ENCODE measurements at places on chromosomes 16 and 17. TPM values are rescaled to one million over a fixed set of nuclear protein-coding genes. Genes with fewer than 3 reads are reported as not detected.

DNA sequence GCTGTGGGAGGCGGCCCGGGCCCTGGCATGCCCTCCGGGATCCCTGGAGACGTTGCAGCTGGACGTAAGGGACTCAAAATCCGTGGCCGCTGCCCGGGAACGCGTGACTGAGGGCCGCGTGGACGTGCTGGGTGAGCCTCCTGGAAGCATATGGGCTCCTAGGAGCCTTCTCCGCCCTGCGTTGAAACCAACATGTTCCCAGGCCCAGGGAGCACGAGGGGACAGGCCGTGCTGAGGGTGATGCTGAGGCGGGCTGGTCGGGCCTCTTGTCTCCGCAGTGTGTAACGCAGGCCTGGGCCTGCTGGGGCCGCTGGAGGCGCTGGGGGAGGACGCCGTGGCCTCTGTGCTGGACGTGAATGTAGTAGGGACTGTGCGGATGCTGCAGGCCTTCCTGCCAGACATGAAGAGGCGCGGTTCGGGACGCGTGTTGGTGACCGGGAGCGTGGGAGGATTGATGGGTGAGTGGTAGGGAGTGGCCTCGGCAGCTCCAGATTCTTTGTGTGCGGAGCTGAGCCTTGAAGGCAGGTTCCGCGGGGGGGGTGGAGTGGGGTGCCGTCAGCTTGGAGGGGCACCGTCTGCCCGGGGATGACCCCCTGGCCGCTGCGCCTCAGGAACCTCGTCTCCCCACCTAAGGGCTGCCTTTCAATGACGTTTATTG lies 567 bp downstream of the HSD17B1 start:
- peaks cover 42% of the 10 kb centered on the region for H3K36me3 ChIP-seq
- H3K27ac ChIP-seq = no peak overlapping the region
- peaks cover 26% of the 10 kb centered on the region for H3K4me1 ChIP-seq
- no peaks in the 10 kb centered on the region for H3K27me3 ChIP-seq
- peak overlapping the region; percentile 92 for H3K4me3 ChIP-seq

DNA sequence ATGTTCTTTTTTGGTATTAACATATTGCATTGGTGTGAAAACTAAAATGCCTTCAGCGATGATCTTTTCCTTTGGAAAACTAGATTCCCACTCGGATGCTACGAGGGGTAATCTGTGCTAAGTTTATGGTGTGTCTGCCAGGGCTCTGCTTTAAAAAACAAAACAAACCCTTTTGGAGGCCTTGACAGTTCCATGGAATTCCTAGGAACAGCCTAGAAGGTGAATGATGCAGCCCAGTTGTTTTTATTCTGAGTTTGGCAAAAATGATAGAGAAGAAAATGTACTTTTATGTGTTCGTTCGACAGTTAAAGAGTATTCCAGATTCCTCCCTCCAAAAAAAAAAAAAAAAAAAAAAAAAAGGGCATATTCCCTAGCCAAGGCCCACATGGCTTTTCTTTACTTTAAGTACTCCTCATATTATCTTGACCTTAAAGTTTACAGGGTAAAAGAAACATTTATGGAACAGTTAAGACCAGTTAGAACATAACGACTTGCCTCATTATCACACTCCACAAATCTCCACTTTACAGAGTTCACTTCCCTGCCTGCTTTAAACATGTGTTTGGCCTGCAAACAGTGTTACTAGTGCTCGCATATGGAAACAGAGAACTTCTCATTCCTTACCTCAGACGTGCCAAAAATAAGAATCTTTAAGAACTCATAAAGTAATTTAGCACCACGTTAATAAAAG lies 159.1 kb downstream of the WWOX start:
- H3K27ac ChIP-seq = no peak overlapping the region
- H3K4me1 ChIP-seq = no peaks in the 10 kb centered on the region
- H3K4me3 ChIP-seq = no peak overlapping the region
- H3K36me3 ChIP-seq = no peaks in the 10 kb centered on the region
- no peak for DNase-seq

- H3K27ac ChIP-seq = no peak overlapping the region
- no peaks in the 10 kb centered on the region for H3K4me1 ChIP-seq
- H3K27me3 ChIP-seq = no peaks in the 10 kb centered on the region
- H3K4me3 ChIP-seq = no peak overlapping the region
Observed at GRCh38 chr16:10729104-10730048, 14.3 kb upstream of the NUBP1 start.

- no peaks in the 10 kb centered on the region for H3K36me3 ChIP-seq
- DNase-seq = no peak
- no peak overlapping the region for H3K4me3 ChIP-seq
- no peak overlapping the region for H3K27ac ChIP-seq
- peaks cover 16% of the 10 kb centered on the region for H3K4me1 ChIP-seq
- H3K27me3 ChIP-seq = no peaks in the 10 kb centered on the region
Observed at GRCh38 chr17:55570391-55570790, 59.1 kb upstream of the SMIM36 start.

DNA sequence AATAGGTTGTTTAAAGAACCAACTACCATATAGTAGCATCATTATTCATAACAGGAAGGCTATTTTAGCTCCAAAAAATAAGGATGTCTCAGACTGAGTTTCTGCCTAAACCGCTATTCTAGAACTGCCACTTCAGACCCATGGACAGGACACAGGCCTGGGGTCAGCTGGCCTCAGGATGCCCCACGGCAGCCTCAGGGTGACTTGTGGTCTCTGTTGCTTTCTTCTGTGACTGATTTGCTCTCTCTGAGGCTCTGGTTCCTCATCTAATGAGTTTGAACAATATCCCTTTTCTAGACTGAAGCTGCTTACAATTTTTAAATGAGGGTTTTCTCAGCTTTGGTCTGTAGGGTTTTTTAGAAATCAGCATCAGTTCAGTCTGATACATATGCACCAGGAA lies 31.8 kb upstream of the IRF8 start:
- H3K36me3 ChIP-seq = no peaks in the 10 kb centered on the region
- no peak for DNase-seq
- H3K4me3 ChIP-seq = no peak overlapping the region
- no peak overlapping the region for H3K27ac ChIP-seq
- H3K27me3 ChIP-seq = peaks cover 50% of the 10 kb centered on the region
- H3K4me1 ChIP-seq = no peaks in the 10 kb centered on the region

GRCh38 chr16:51035711-51036110 lies 115.4 kb downstream of the SALL1 start:
- DNase-seq = no peak
- no peak overlapping the region for H3K27ac ChIP-seq
- no peak overlapping the region for H3K4me3 ChIP-seq
- H3K27me3 ChIP-seq = peaks cover 56% of the 10 kb centered on the region
- no peaks in the 10 kb centered on the region for H3K36me3 ChIP-seq
- no peaks in the 10 kb centered on the region for H3K4me1 ChIP-seq

DNA sequence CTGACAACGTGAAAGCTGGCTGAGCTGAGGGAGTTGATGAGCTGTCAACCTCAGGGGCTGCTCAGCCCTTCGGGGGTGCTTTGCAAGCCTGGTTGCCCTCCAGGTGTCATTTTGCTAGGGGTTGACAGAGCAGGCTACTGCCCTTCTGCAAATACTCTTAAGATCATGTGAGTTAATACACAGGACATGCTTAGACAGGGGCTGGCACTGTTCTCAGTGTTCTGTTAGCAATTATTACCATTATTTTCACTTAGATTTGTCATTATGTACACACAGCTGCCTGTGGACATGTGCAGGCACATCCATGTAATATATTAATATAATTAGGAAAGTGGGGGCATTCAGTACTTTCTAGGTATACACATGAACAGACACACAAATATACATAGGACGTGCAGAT lies 554.3 kb upstream of the HSBP1 start:
- DNase-seq = no peak
- H3K27ac ChIP-seq = no peak overlapping the region
- H3K4me3 ChIP-seq = no peak overlapping the region
- no peaks in the 10 kb centered on the region for H3K27me3 ChIP-seq
- no peaks in the 10 kb centered on the region for H3K36me3 ChIP-seq

DNA sequence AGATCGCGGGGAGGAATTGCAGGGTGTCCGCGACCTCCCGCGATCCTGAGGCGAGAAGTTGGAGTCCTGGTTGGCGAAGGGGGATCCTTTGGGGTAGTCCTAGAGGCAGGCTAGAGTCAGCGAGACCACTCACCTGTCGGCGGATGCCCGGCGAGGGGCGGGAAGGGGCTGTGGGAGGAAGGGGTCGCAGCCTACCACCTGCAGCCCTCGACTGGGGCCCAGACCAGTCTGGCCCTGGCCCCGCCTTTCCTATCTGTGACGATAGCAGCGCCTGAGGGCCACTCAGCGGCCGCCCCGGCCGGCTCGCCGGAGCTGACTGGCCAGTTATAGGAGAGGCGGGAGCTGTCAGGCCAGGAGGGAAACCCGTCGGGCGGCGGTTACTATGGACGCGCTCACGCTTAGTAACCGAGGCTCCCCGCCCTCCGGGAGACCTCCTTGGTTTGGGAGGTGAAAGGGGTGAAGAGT lies at the start of gene TEKT3:
TSS of gene TEKT3 (minus strand) at position 213 of the 465 bp plus-strand sequence. CDS start 10,012 bp downstream, outside the sequence.
- peaks cover 8% of the 10 kb centered on the region for H3K4me1 ChIP-seq
- H3K36me3 ChIP-seq = peaks cover 7% of the 10 kb centered on the region
- H3K4me3 ChIP-seq = peak within 1 kb of the TSS; percentile 76
- peaks cover 60% of the 10 kb centered on the region for H3K27me3 ChIP-seq
- peak; percentile 78 for DNase-seq
- no peak within 1 kb of the TSS for H3K27ac ChIP-seq

DNA sequence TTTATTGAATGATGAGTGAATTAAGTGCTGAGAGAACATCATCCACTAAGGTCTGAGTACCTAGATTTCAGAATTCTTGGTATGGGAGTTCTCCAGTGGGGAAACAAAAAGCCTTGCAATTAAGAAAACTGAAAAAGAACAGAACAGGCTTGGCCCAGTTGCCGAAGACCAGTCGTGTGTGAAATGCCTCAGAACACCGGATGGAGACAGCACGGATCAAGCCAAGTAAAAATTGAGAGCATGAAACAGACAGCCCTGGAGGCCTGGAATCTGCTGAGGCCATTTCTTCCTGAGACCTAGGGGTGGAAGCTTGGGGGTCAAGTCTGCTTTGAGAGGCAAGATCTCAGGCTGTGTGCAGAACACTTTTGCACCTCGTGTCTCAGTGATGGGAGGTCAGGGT lies 43.3 kb downstream of the GRIN2A start:
- no peak overlapping the region for H3K27ac ChIP-seq
- H3K27me3 ChIP-seq = no peaks in the 10 kb centered on the region
- no peaks in the 10 kb centered on the region for H3K4me1 ChIP-seq
- DNase-seq = no peak

DNA sequence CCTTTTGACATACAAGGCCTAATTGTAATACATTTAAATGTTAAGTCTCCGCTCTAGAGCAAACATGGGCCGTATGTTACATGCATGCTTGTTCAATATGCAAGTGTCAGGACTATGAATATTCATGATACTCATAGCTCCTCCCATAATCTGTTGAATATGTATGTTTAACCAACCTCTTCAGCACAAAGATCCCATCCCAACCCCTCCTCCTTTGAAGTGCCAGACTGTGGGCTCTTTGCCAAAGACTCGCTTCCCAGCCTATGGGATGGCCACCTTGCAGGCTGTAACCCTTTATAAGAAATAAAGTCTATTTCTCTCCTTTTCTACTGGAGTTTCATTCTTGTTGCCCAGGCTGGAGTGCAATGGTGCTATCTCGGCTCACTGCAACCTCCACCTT lies 156.2 kb downstream of the ABCC12 start:
- no peaks in the 10 kb centered on the region for H3K4me1 ChIP-seq
- H3K36me3 ChIP-seq = no peaks in the 10 kb centered on the region
- H3K4me3 ChIP-seq = no peak overlapping the region
- DNase-seq = no peak
- H3K27me3 ChIP-seq = peaks cover 52% of the 10 kb centered on the region

DNA sequence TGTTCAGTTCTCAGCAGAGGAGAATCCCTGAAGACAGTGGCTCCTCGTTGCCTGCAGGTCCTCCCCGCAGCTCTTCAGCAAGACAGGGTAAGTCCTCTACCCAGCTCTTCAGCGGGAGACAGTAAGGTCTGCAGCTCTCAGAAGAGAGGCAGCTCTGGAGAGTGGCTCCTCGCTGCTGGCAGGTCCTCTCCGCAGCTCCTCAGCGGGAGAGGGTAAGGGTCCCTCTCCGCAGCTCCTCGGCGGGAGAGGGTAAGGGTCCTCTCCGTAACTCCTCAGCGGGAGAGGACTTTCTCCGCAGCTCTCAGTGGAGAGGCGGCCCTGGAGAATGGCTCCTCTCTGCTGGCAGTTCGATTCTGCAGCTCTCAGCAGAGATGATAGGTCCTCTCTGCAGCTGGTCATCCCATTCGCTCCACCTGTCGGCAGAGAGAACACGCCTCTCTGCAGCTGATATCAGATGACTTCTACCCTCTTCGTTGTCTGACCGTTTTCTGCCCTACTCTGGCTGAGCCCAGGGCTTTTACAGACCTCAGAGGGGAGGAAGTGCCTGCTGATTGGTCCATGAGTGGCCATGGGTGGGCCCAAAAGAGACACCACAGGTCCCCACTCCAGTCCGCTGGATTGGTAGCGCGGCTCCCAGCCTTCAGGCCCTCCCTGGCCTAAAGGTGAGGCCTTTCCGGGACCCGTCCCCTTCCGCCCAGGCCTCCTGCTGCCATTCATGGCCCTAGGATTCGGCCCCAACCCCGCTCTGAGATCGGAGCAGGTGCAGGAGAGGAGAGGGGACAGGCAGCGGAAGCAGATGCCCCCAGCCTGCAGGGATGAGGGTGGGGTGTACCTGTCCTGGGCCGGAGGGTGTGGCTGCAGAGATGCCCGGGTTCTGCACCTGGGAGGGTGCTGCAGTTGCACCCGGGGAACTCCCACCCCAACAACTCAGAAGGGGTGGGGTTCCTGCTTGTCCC lies 11.9 kb upstream of the SHCBP1 start:
- H3K4me3 ChIP-seq = no peak overlapping the region
- no peaks in the 10 kb centered on the region for H3K36me3 ChIP-seq
- DNase-seq = no peak
- peaks cover 43% of the 10 kb centered on the region for H3K27me3 ChIP-seq

DNA sequence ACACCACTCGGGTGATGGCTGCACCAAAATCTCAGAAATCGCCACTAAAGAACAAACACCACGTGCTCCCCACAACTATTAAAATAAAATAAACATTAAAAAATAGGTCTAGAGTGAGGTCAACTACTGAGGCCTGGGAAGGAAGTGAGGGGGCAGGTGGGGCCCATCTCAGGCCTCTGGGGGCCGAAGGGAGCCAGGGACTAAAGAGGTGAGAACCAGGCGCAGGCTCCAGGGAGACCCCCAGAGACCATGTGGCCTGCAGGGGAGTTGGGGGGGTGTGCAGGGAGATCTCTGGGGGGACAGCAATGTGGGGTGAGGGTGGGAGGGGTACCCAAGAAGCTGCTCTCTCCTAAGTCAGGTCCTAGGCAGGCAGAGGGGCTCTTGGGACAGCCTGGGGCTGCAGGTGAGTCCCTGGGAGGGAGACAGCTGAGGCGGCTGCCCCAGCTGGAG lies 111.3 kb upstream of the SMURF2 start:
- peak overlapping the region; percentile 72 for H3K4me3 ChIP-seq
- no peaks in the 10 kb centered on the region for H3K27me3 ChIP-seq
- H3K27ac ChIP-seq = peak overlapping the region; percentile 68
- peaks cover 28% of the 10 kb centered on the region for H3K4me1 ChIP-seq

GRCh38 chr16:81817789-81818567 lies 38.9 kb downstream of the PLCG2 start:
- H3K4me3 ChIP-seq = no peak overlapping the region
- no peaks in the 10 kb centered on the region for H3K36me3 ChIP-seq
- no peak overlapping the region for H3K27ac ChIP-seq
- H3K4me1 ChIP-seq = no peaks in the 10 kb centered on the region

The TEKT1 gene
- total RNA-seq = not detected

The ACSM5 gene
- not detected for total RNA-seq

The AATK gene
- not detected for total RNA-seq

The NRN1L gene
- total RNA-seq = not detected

The MGRN1 gene
- total RNA-seq = 105 TPM

The SEZ6 gene
- not detected for total RNA-seq

The FN3KRP gene
- total RNA-seq = 49.9 TPM

The GRAPL gene
- not detected for total RNA-seq
